Activated CD8-positive, alpha-beta memory T cell treated with anti-CD3 and anti-CD28 coated beads for 1 hour (primary cell): ENCODE measurements at places on chromosomes 4 and X.

DNA sequence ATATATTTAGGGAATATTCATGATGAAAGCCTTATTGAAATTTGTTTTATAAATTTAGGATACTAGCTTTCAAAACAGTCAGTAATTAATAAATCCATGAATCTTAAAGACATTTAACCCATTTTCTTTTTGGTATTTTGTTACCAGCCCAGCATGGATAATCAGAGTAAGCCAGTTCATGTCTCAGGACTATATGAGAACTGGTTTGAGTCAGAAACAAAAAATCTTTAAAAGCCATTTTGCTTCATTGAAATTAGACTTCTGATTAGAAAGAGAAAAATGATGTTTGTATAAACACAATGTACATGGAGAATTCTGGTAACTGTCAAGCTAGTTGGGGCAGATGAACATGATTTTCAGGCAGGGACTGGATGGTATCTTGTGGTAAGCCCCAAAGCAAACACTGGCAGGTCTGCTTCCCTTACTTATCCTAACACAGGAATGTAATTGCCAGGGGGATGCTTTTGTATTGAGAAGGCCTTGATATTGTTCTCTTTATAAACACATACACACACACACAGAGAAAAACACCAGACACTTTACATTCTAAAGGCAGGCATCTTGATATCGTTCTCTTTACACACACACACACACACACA is 9.4 kb downstream of the ARHGAP10 start:
- no peak for DNase-seq

- DNase-seq, result no peak
These were observed 198.0 kb downstream of the CBR4 start for GRCh38 chr4:168811786-168812651.

DNA sequence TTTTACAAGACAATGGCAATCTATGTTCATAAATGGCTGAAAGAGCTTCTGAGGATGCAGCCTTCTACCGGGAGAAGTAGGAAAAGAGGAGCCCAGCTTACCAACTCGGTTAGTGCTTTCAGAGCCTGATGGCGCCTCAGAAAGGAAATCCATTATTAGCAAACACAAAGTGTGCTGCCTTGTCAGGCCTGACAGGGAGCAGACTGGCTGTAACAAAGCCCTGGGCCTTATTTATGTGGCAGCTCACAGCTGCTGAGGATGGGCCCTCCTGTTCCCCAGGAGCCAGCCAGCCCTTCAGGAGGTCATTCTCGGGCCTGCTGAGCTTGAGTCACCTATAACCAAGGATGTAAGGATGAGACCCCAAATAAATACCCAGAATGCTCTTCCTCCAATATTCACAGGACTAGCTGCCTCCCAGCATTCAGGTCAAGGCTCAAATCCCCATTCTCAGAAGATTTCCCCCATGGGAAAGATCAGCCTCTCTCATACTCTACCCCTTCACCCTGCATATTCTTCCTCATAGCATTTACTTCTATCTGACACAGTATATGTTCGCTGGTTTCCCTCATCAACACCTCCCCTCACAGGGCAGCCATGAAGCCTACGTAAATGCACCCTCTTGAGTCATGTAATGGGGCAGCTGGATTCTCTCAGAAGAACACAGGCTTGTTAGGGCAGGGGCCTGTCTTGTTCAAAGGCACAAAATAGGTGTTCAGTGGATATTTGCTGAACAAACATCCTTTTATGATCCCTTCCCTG is 227.0 kb upstream of the RASGEF1B start:
- no peak for DNase-seq

- no peak for DNase-seq
These were observed 552 bp downstream of the ADH5 start for GRCh38 chr4:99088023-99088449.

- DNase-seq, result no peak
These were observed at the start of gene PHKA2 for GRCh38 chrX:18983666-18984380. Gene PHKA2, minus strand, starts transcription at chrX:18984114. Its CDS starts 182 bp downstream, at chrX:18983932.
